ENCODE measurements at places on chromosomes 5 and 9.

GRCh38 chr5:178674334-178674733, 47.5 kb upstream of the CLK4 start:
- DNase-seq: no peak

GRCh38 chr9:103649086-103649485, 445.0 kb upstream of the SMC2 start:
- DNase-seq: no peak

- DNase-seq: no peak
Observed at GRCh38 chr5:57054671-57055070, 102.7 kb upstream of the MIER3 start.

DNA sequence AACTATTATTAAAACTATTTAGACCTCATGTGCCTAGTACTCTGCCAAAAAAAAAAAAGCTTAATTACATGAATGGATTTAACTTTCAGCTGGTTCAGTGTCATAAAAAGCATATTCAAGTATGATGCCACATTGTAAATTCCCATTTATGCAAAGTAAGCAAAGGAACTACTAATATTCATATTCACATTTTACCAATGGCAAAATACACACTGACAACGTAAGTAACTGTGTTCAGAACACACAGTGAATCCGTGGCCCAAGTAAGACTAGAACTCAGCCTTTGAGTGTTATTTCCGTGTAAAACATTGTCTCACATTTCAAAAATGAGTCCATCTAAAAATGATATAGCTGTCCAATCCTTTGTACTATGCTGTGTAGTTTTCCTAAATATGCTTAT, 56.8 kb downstream of the PPP2R2B start:
- no peak for DNase-seq

- DNase-seq: no peak
Observed at GRCh38 chr5:116834796-116835515, 260.3 kb upstream of the SEMA6A start.

DNA sequence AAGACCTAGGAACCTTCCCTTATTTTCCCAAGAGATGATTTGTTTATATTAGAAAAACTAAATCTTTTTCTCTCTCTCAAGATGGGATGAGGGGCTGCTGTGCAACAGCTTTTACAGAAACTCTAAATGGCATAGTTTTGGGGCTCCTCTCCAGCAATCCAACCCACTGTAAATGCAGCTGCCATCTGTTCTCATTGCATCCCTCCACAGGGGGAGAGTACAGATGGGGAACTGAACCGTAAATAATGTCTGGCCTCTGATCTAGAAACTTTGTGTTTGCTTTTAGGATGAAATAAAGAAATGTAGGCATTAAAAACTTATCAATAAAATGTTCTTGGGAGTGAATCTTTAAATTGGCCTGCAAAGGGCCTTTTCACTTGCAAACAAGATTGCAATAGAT, 291.4 kb downstream of the MCTP1 start:
- DNase-seq: no peak

GRCh38 chr5:93272108-93272507, 308.9 kb downstream of the NR2F1-AS1 start:
- no peak for DNase-seq

- no peak for DNase-seq
Observed at GRCh38 chr9:83651558-83651957, 28.6 kb downstream of the IDNK start.

GRCh38 chr5:141778683-141779082, 96.7 kb upstream of the ARAP3 start:
- DNase-seq: no peak

GRCh38 chr5:78500871-78501270, 140.5 kb downstream of the SCAMP1 start:
- DNase-seq: no peak

DNA sequence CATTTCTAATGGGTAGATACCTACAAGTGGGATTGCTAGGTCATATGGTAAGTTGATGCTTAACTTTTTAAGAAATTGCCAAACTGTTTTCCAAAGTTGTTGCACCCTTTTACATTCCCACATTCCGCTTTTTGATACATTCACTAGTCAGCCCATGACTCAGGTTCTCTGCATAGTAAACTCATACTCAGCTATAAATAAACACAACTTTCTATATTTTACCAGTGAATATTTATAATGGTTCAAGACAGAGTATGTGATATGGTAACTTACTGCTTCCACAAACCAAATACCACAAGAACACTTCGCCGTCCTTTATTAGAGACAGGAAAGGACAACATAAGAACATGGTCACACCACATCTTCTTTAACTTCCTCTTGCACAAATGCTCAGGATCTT, 54.0 kb downstream of the PLPP1 start:
- no peak for DNase-seq

DNA sequence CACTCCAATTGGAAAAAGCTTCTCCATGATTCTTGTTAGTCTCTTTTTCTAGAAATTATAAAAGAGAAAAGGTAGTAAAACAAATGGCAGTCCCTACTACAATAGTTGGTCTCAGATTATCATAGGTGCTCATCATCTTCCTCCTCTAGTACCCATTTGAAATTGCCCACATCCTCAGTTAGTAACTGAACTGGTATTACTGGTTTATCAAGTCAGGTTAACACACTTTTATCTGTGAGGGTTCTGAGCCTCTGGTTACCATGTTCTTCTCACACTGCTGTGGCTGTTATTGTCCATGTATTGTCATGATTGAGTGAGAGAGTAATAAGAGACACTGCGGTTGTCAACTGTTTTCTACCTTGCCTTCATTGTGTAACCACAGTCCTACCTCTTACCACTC, 901.7 kb downstream of the TLE1 start:
- DNase-seq: no peak

DNA sequence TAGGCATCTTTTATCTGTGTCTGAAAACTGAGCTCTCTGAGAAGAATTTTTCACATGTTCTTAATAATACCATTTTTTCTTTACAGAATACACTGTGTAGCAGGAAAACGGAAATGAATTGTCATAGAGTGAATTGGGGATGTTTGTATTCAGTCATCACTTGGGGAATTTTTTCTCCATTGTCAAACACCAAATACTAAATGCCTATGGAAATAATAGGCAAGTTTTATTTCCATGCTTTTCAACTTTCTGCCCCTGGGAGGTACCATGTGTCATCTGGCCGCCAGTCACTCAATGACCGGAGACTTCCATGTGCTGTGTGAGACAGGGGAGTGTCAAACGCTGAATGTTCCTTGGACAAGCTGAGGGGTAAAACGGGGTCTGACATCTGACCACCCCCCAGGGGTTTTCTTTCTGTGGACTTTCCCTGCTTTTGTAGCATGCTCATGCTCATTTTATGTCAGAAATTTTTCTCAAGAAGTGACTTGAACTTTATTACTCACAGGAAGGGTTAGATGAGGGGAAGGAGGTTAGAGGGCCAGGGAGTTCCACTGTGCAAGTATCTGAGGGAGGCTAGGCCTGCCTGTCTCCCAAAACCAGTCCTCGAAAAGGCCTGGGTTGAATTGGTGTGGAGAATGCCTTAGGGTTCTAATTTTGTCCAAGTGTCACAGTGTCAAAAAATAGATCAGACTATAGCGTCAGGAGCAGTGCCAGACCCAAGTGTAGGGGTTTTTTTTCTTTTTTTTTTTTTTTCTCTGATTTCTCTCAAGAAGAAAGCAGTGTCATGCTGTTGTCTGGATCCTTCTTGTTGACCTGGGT, 438.6 kb downstream of the AGTPBP1 start:
- DNase-seq: no peak

DNA sequence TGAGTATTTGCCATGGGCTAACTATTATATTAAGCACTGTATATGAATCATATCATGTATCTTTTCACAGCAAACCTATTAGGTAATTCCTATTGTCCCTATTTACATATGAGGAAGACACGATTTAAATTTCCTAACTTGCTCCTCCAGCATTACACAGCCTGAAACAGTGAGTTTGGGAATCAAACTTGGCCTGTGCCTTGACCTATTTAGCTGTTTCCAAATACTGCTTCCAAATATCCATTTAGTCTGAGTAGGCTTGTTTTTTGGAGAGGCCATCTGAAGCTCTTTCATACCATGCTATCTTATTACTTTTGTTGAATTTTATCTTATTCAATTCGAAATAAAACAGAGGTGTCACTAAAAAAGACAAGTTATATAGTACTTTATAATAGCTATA, 447.3 kb upstream of the MPDZ start:
- no peak for DNase-seq

GRCh38 chr5:119315516-119315949, 40.3 kb upstream of the TNFAIP8 start:
- DNase-seq: no peak

GRCh38 chr9:136558373-136558772, 12.5 kb upstream of the NOTCH1 start:
- DNase-seq: no peak

DNA sequence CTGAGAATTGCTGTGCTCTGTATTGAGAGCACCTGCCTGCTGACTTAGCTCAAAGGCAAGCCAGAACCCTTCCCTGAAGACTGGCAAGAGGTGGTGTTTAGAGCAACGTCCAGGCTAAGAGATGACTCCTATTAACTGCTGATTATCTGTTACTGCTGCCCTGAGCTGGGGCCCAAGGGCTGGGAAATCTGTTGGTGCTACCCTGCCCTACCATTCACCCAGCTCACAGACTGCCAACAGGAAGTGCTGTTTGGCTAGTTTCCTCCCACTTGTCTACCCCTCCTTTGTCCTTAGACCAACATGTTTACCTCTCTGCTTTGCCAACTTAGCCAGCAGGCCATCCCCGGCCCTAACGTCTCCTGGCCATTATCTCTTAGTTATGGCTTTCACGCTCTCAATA, 6.9 kb downstream of the RAB24 start:
- DNase-seq: no peak

GRCh38 chr9:124795881-124796431, 19.0 kb downstream of the OLFML2A start:
- no peak for DNase-seq

DNA sequence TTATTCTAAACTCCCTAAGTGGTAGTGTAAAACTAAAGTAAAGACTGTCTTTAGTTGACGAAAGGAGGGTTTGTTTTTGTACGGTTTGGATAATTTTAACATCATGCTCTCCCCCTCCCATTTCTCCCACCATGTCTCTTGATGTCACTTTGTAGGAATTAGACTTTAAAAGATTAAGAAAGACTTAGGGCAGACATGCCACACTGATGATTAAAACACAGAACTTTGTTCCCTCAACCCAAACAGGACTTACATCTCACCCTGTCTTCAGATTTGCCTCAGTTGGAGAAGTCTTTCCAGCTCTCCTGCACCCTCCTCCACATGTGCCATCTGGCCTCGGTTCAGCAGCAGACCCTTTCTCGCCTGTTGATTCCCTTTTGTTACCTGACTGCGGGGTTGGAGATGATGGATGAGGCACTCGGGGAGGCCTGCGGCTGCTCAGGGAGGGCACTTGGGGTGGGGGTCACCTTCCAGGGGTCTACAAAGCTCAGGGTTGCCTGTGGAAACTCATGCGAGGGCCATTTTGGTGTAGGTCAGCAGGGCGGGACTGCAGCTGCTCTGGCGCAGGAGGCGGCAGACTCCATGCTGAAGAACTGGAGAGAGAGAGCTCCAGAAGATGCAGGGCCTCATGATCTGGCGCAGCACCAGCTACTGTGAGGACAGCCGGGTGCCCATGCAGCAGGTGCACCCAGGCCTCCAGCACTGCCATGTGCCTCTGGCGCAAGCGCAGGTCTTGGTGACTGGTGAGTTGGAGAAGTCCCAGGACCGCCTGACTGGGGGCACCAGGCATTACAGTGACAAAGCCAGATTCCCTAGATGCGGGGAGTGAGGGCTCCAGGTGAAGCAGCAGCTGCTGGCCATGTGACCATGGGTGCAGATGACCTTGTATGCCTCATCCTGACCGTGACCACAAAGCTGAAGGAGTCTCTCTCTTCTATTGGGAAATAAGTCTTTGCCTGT, 24.5 kb upstream of the EXOC3 start:
- DNase-seq: no peak
